Stimulated activated CD4-positive, alpha-beta T cell treated with anti-CD3 and anti-CD28 coated beads, Interleukin-15, amount 100 ng/mL, for 48 hours (primary cell): ENCODE measurements at places on chromosomes 1 and 21.
A peak's percentile ranks its signal among the peaks of the same experiment; 100 is the strongest.

- no peak for DNase-seq
Measured at GRCh38 chr1:64960731-64961130, 5.6 kb downstream of the JAK1 start.

GRCh38 chr1:212488436-212489283 lies 55.9 kb downstream of the NENF start:
- peak; percentile 23 for DNase-seq

DNA sequence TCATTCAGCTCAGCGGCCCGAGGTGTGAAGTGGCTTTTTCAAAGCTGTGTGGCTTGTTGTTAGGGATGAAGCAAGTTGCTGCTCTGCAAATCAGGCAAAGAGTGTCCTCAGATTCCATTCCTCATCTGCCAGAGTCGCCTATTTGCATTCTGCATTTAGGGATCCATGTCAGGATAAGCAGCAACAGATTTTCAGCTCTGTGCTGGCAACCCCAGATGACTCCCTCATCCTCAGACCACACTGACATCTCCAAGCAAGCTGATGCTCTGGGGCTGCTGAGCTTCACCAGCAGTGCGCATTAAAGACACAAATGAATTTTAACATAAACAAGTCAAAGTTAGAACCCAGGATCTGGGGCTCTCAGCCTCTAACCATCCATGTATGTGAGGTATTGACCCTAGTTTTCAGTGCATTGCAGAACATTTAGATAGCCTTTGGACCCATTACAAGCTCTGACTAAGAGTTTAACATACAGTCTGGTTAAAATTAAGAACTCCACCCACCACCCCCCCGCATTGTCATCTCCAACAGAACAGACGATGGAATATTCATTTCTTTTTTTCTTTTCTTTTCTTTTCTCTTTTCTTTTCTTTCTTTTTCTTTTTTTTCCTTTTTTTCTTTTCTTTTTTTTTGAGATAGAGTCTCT lies 10.9 kb downstream of the CFAP107 start:
- no peak for DNase-seq

- no peak for DNase-seq
Measured at GRCh38 chr21:31476263-31477022, 132.4 kb upstream of the TIAM1 start.
